ENCODE measurements at places on chromosomes 3 and 15. TPM values are rescaled to one million over a fixed set of nuclear protein-coding genes. Genes with fewer than 3 reads are reported as not detected.

Gene CD200R1
- not detected for total RNA-seq

Gene KIF15
- 10.0 TPM for total RNA-seq

Gene GHSR
- total RNA-seq, result not detected

Gene MYZAP
- total RNA-seq, result not detected

- DNase-seq, result no peak
Observed at GRCh38 chr15:47937834-47938233, 183.0 kb upstream of the SLC24A5 start.

DNA sequence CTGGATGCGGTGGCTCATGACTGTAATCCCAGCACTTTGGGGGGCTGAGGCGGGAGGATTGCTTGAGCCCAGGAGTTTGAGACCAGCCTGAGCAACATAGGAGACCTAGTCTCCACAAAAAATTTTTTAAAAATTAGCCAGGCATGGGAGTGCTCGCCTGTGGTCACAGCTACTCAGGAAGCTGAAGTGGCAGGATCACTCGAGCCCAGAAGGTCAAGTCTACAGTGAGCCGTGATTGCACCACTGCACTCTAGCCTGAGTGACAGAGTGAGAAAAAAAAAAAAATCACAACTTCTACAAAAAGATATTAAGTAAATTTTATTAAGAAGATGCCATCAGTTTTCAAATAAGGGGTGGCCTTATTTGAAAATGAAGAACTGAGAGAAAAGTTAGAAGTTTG lies 11.9 kb upstream of the PLA2G4D start:
- DNase-seq, result no peak

All from SK-MEL-5 (cell line).